ENCODE measurements at places on chromosomes 5 and 9.

- no peak for DNase-seq
Measured at GRCh38 chr5:35470866-35471265, 146.8 kb upstream of the SPEF2 start.

- DNase-seq = peak; percentile 42
Measured at GRCh38 chr5:132526290-132526973, 16.9 kb downstream of the IL5 start.

DNA sequence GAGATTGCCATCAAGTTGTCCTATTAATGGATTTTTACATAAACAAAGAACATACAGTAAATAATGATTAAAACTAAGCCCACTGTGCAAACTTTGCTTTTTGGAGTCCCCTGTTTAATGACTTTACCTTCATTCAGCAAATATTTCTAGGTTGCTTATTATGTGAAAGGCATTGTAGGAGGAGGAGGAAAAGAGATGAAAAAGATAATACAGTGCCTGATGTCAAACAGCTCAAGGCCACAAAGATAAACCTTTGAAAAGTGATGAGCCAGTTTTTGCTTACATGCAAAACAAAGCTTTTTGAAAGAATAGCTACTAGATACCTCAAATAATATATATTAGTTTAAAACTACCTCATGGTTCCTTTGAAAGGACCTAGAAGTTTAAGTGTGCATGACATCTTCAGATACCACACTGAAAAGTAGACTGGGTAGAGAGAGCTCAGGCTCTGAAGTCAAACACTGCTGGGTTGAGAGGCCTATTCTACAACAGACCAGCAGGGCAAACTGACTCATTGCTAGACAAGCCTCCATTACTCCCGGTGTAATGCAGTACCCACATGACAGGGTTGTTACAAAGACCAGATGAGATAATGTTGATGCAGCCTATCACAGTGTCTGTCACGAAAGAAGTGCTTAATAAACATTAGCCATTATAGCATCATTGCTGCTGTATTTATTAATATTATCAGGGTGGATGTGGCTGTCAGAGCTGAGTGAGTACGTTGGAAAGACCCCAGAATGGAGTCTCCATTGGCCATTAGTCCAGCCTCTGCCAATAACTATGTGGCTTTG is 11.8 kb downstream of the DEPDC1B start:
- no peak for DNase-seq

- DNase-seq = no peak
Measured at GRCh38 chr9:892123-892522, 50.6 kb downstream of the DMRT1 start.

DNA sequence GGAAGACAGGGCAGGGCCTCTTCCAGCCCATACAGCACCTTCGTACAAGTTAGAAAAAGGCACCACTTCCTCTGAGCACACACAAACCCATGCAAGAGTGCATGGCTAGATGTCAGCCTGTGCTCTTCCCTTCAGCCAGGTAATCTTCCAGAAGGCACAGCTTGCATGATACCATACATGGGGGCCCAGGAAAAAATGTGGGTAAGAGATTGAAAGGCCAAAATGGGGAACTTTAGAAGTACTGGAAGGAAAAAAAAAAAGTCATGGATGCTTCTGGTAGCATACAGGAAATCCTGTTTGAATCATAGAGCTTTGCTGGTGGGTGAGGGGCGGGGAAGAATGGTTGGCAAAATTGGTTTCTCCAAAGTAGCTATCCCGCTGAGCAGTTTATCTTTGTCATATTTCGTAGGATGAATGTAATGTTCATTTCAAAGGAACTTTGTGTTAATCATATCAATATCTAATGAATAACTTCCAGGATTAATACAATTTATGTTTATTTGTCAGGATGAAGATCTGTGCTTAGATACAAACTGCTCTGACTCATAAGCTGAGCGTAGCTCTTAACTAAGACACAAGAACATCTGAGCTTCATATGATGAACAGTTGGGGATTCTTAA is 78.2 kb upstream of the MAP3K1 start:
- DNase-seq = no peak

- no peak for DNase-seq
Measured at GRCh38 chr9:91757782-91758181, 192.2 kb downstream of the ROR2 start.

DNA sequence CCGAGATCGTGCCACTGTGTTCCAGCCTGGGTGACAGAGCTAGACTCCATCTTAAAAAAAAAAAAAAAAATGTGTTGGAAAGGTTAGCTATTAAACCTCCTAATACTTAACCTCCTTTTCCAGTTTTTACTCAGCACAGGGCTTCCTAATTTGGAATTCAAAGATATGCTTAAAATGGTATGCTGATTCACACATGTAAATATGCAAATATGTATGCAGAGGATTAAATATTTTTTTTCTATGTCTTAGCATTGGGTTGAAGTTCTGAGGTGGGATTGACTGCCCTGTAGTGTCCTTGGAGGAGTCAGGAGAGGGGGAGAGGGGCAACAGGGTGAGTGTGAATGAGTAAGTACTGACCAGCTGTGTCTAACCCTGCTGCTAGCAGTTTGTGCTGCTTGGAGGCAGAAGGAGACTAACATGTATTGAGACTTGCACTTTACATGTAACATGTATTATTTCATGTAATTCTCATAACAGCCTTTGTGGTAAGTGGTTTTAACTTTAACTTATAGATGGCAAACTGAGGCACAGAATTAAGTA is 63.2 kb downstream of the SLC44A1 start:
- no peak for DNase-seq

DNA sequence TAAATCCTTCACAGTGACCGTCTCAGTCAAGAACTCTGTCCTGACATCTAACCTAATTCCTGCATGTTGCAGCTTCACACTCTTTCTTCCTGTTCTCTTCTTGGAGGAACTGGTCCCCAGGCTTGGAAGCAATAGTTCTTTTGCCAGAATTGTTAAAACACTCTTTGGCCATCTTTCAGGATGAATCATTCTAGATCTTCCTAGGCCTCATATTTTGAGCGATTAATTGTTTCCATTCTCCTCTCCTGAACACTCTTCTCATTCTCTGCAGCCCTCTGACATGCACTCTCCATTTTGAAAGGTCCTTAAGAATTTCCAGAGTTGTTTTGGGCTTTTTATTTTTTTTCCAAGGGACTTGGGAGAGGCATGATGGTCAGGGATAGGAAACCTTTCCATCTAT is 85.8 kb downstream of the FAM114A2 start:
- DNase-seq = no peak

DNA sequence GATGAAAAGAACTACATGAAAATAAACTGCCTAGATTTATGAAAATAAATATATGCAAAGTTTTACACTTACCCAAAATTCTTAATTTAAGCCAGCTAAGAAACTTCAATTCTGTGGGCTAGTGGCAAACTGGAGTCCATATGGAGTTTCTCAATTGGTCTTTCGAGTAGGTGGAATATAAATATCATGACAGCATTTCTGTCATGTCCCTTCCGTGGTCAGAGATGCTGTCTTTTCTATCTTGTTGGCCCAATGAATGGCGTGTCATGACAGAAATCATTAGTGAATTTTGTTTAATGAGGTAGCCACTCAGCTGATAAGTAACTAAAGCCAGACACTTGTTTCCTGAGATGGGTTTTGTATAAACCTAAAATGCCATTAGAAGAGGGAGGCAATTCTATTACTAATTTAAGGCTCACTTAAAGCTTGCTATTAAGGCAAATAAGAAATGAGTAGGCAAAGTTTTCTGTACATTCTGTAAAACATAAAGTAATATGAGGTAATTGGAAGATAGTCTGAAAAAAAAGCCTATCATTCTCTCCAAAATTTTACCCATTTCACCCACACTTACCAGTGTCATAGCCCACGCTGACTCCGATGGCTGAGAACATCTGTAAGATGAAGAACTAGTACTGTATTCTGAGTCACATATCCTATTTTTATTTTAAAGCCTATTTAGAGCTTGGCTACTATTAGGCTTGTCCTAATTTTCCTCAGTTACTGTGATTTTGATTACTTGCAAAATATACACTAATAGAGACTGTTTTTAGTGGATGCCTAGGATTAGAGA is 419.3 kb upstream of the MEF2C start:
- no peak for DNase-seq

- no peak for DNase-seq
Measured at GRCh38 chr9:133121915-133122550, 993 bp upstream of the RALGDS start.

- DNase-seq = no peak
Measured at GRCh38 chr9:20477940-20478620, 144.2 kb downstream of the MLLT3 start.

DNA sequence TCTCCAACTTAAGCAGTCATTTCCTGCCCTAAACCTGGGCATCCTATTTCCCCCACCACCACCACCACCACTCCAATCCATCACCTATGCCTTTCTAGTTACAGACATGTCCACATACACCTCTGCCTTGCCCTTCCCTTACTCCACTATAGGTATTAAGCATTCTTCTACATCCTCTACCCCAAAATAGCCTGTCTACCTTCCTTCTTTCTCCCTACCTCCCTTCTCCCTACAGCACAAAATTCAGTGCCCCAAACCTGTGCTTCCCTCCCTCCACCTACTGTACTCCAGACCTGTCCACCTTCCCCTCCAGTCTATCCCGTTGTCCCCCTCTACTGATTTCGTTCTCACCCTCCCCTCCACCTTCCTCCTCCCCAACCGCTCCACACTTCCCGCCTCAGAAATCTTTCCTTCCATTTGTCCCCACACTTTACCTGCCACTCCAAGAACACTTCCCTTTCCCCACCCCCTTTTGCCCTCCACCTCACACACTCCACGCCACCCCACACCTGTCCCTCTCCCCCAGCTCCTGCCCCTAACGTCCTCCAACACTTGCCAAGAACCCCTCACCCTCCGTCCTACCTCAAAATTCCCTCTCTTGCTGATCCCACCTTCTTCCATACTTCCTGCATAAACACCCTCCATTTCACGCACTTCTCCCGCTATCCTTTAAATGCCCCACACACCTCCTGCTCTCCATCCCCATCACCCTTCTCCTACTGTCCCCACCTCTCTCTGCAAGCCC is 1.6 kb downstream of the STRBP start:
- DNase-seq = no peak

- DNase-seq = no peak
Measured at GRCh38 chr5:102106599-102106998, 189.5 kb downstream of the SLCO4C1 start.

- DNase-seq = no peak
Measured at GRCh38 chr9:16100537-16101091, 547.8 kb downstream of the CCDC171 start.

GRCh38 chr5:12460493-12461261 is 556.4 kb upstream of the CTNND2 start:
- no peak for DNase-seq

DNA sequence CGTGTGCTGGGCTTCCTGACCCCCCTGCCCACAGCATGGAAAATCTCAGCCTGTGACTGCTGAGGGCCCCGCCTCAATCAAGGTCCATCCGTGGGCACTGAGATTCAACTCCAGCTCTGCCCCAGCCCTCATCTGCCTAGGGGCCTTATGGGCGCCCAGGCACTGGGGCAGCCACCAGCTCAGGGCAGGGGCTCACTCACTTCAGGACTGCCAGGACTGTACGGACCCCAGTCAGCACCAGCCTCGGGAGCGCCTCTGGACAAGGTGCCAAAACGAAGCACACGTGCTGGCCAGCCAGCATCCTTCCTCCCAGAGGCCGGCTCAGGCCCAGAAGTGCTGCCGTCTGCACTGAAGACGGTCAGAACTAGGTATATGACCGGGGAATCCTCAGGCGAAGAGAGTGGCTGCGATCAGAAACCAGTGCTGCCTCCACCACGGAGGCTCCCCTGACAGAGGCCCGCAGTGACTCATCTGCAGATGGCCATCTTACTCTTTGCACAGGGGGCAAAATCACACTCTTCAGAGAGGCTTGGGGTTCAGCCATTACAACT is 19.6 kb downstream of the CLPTM1L start:
- no peak for DNase-seq

DNA sequence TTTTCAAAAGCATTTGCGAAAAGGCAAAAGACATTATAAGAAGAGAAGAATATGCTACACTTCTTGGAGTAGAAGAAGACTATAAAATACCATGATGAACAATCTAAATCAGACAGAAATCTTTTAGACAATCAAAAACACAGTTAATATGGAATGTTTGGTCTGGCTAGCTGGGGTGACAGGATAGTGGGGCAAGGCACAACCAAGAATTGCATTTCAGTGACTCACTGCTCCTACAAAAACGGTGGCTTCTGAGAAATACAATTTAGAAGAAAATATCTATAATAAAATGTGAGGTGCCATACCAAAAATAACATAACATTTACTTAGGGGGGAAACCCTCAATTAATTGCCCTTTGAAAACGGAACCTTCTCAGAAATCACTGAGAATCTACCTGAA is 363.4 kb downstream of the NPR3 start:
- DNase-seq = no peak

DNA sequence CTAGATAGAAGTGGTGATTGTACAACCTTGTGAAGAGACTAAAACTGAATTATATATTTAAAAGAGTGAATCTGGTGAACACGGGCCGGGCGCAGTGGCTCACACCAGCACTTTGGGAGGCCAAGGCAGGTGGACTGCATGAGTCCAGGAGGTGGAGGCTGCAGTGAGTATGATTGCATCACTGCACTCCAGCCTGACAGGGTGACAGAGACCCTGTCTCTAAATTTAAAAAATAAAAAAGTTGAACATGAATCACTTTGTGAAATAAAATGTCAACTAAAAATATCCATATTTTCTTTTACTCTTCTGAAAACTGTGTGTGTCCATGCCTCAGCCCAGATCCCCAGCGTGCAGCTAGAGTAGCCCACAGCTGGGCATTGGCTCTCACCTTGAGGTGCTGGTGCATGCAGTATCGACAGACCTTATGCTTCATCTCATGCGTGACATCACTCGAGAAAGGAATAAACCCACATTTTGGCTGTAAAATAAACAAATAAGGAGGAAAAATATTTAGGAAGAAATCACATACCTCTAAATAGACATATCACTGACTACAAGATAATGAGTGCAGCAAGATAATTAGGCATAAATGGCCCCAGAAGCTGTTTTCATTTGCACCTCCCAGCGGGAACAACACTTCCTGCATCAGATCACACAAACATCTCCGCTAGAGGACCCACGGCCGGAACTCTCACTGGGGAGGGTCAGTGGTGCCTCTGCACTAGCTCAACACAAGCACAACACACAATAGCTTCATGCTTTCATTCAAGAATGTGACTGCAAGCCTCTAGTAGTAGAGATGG is 22.1 kb downstream of the IPPK start:
- no peak for DNase-seq

- DNase-seq = no peak
Measured at GRCh38 chr9:126050605-126050990, 276.0 kb upstream of the MVB12B start.

- no peak for DNase-seq
Measured at GRCh38 chr9:112145886-112146285, 29.2 kb downstream of the SUSD1 start.

GRCh38 chr9:15469862-15470261 is 40.9 kb downstream of the PSIP1 start:
- DNase-seq = no peak

- DNase-seq = no peak
Measured at GRCh38 chr5:61347080-61347479, 15.0 kb downstream of the ZSWIM6 start.
